ENCODE measurements at places on chromosomes 5 and 9.

DNA sequence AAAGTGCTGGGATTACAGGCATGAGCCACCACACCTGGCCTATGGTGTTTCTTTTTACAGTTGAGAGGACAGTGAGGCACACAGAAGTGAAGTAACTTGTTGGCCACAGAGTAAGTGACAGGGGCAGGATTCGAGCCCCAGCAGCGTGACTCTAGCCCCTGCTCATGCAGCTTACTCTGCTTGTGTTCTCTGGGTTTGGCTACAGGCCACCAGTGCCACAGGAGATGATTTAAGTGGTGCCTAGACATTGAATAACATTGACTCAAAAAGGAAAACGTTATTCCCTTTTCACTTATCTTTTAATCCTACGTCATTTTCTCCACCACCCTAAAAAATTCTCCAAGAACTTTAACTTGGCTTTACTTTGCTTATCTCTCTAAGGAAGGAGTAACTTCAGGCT, 61.4 kb downstream of the SNX24 start:
- no peak overlapping the region for H3K4me3 ChIP-seq
- peak; percentile 62 for DNase-seq
- H3K36me3 ChIP-seq, result no peaks in the 10 kb centered on the region

DNA sequence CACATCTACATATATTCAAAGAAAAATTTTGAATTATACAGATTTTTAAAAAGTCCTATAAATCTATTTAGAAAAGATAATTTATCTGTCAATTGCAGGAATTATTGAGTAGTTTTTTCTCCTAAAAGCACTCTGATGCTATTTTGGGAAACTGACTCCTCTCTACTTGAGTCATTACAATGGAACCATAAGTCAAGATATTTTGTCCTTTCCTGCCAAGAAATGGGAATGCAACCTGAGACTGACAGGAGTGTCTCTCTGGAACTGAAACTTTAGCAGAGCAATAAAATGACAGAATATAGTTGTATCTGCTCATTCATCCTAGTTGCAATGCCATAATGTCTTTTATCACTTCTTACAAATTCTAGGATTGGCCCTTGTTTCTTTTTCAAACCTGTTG, 48.6 kb downstream of the CARTPT start:
- H3K4me3 ChIP-seq, result no peak overlapping the region

GRCh38 chr9:136860529-136860928, 5.6 kb downstream of the EDF1 start:
- H3K27me3 ChIP-seq, result no peaks in the 10 kb centered on the region
- no peak overlapping the region for H3K4me3 ChIP-seq
- DNase-seq, result no peak

- H3K27ac ChIP-seq, result peak overlapping the region; percentile 11
- H3K4me3 ChIP-seq, result no peak overlapping the region
- no peaks in the 10 kb centered on the region for H3K36me3 ChIP-seq
- no peak for DNase-seq
- no peaks in the 10 kb centered on the region for H3K27me3 ChIP-seq
These were observed 106.7 kb upstream of the CPEB4 start for GRCh38 chr5:173781432-173781815.

GRCh38 chr5:66818304-66818934, 222.2 kb downstream of the MAST4 start:
- H3K4me1 ChIP-seq, result no peaks in the 10 kb centered on the region
- no peaks in the 10 kb centered on the region for H3K36me3 ChIP-seq
- no peak overlapping the region for H3K27ac ChIP-seq
- H3K27me3 ChIP-seq, result no peaks in the 10 kb centered on the region
- DNase-seq, result no peak
- H3K4me3 ChIP-seq, result no peak overlapping the region

DNA sequence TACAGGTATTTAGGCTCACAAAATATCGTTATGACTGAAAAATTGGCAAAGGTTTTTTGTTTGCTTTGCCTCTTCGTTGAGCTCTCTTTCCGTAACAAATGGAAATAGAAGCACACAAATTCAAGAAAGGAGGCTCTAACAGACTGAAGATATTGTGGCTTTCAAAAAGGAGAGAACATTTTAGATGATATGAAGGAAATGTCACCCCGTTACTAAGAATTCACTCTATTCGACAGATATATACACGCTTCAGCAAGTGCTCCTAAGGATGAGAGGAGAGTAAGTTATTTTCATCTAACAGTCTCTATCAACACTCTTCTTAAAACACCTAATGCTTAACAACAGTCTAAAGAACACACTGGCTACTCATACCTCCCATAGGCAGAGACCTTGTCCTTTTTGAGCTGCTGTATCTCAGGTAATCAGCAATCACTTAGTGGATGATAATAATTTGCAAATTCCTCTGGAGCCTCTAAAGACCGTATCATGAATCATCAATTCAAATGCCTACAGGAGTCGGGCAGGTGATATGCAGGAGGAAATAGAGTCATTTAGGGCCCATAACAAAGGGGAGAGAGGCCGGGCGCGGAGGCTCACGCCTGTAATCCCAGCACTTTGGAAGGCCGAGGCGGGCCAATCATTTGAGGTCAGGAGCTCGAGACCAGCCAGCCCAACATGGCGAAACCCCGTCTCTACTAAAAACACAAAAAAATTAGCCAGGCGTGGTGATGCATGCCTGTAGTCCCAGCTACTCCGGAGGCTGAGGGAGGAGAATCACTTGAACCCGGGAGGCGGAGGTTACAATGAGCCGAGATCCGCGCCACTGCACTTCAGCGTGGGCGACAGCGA, 1.4 kb upstream of the HSDL2 start:
- no peaks in the 10 kb centered on the region for H3K27me3 ChIP-seq
- no peaks in the 10 kb centered on the region for H3K36me3 ChIP-seq
- peak; percentile 24 for DNase-seq
- peak overlapping the region; percentile 100 for H3K27ac ChIP-seq

GRCh38 chr9:74379718-74380117, 117.4 kb upstream of the RORB start:
- no peaks in the 10 kb centered on the region for H3K4me1 ChIP-seq
- H3K4me3 ChIP-seq, result no peak overlapping the region
- no peaks in the 10 kb centered on the region for H3K27me3 ChIP-seq
- no peaks in the 10 kb centered on the region for H3K36me3 ChIP-seq
- peak; percentile 18 for DNase-seq

GRCh38 chr9:89177012-89177943, 1.3 kb downstream of the SHC3 start:
- H3K36me3 ChIP-seq, result no peaks in the 10 kb centered on the region
- no peaks in the 10 kb centered on the region for H3K27me3 ChIP-seq
- H3K4me1 ChIP-seq, result peaks cover 21% of the 10 kb centered on the region
- peak overlapping the region; percentile 36 for H3K4me3 ChIP-seq

DNA sequence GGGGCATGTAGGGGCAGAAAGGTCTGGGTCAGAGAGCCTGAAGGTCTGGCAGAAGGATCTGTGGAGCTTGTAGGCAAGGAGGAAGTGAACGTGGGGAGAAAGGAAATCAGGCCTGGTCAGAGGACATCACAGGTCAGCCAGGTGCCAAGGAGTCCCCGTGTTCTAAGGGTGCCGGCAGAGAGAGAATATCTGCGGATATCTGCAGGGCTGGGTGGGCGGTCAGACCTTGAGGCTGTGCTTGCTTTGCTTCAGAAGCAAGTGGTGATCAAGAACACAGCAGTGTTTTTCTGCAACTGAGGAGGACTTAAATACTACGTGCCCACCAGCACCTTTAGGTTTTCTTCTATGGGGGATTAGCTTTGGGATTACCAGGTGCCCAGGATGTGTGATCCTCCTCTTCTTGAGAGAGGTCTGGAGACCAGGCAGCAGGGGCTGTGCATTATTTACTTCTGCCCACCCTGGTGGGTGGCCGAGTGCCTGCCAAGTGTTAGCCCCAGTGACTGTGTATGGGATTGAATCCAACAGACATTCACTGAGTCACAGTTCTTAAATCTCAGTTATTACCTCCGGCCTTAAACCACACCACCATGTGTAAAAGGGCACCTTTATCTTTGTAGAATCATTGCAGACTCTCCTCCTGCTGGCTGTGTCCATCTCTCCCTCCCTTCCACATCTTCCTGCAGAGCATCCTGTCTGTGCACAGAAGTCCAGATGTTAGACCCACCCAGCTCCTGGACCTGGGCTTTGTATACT, 12.5 kb upstream of the SHB start:
- no peaks in the 10 kb centered on the region for H3K27me3 ChIP-seq
- H3K27ac ChIP-seq, result no peak overlapping the region
- no peak for DNase-seq
- H3K4me1 ChIP-seq, result no peaks in the 10 kb centered on the region

All from thyroid gland (tissue), 4 donors.